Stimulated activated CD4-positive, alpha-beta T cell treated with anti-CD3 and anti-CD28 coated beads, TNF-alpha, amount 100 ng/mL, for 24 hours (primary cell): ENCODE measurements at places on chromosomes 3 and 15.

DNA sequence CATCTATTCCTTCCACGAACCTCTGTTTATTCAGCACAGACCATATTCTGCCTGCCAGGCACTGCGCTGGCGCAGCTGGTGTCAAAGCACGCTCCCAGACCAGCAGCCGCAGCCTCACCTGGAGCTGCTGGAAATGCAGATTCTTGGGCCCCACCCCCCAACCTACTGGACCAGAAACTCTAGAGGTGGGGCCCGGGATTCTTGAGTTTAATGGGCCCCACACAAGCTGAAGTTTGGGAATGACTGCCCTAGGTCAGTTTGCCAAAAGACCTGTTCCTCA, 7.0 kb downstream of the CHST13 start:
- DNase-seq = no peak

- DNase-seq = no peak
Observed at GRCh38 chr3:196517162-196517800, 2.1 kb upstream of the SMCO1 start.

- DNase-seq = no peak
Observed at GRCh38 chr15:99826157-99826780, 93.0 kb upstream of the LYSMD4 start.

- DNase-seq = no peak
Observed at GRCh38 chr3:65854606-65855304, 184.0 kb downstream of the MAGI1 start.

GRCh38 chr3:174620138-174620537, 239.0 kb upstream of the NAALADL2 start:
- no peak for DNase-seq

DNA sequence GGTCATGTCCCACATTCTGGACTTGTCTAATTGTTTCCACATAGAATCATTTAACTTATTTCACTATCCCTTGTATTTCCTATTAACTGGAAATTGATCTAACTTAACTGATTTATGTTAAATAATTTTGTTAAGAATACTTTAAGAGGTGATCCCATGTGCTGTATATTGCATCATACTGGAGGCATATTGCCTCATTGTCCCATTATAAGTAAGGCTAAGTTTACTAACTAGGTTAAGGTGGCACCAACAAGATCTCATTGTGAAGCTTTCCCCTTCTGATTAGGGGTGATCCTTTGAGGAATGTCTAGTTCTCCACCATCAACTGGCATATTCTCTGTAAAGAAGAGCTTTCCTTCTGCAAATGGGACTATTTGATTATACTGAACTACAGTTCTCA, 24.4 kb downstream of the MAP1A start:
- DNase-seq = no peak

DNA sequence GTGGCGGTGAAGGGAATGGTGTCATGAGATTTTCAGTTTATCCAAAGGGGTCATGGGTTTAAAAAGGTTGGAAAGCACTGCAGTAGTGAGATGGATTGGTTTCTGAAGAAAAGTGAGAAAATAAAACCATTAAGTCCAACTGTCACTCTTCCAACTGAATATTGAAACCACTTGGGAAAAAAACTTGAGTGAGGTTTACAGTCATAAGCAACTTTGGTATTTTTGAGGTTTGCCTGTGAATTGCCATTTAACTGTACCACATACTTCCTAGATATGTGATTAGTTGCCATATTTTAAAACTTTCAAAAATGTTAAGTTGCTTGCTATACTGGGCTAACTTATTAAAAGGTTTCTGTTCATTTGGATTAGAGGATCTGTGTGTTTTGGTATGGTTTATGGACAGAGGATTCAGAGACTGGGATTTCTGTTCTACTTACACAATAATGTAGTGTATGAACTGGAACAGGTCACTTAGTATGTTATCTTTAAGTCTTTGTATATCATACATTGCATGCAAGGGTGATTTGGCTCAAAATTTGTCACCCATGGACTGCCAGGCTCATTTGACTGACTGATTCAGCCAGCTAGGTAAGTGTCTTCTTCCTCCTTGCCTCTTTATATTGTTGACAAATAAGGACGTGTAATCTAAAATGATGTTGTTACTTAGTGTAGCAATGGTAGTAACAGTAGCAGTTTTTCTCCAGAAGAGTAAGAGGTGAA, 201.4 kb upstream of the EOMES start:
- DNase-seq = no peak

- no peak for DNase-seq
Observed at GRCh38 chr15:80289528-80290495, 37.8 kb upstream of the CTXND1 start.

DNA sequence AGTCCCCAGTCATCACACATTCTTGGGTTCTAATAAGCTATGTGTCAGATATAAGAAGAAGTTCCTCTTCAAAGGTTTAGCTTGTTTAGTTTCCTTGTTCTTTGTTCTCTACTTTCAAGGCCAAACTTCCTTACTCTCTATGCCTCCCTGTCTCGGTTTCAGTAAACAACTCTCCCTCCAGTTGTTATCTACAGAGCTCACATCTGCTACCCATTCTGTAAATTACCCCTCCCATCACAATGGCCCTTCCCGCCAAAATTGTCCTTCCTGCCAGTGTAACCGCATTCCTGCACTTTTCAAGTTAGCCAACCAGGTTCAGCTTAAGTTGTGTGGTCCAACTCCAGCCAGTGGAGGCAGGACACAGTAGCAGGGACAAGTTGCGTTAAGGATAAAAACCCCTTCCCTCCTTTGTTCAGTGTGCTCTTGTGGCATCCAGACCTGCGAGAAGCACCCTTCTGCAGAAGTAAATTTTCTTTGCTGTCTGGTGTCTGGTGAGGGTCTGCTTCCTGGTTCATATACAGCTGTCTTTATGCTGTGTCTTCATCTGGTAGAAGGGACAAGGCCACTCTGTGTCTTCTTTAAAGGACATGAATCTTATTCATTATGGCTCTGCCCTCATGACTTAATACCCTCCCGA, 342.1 kb upstream of the GRM7 start:
- no peak for DNase-seq

DNA sequence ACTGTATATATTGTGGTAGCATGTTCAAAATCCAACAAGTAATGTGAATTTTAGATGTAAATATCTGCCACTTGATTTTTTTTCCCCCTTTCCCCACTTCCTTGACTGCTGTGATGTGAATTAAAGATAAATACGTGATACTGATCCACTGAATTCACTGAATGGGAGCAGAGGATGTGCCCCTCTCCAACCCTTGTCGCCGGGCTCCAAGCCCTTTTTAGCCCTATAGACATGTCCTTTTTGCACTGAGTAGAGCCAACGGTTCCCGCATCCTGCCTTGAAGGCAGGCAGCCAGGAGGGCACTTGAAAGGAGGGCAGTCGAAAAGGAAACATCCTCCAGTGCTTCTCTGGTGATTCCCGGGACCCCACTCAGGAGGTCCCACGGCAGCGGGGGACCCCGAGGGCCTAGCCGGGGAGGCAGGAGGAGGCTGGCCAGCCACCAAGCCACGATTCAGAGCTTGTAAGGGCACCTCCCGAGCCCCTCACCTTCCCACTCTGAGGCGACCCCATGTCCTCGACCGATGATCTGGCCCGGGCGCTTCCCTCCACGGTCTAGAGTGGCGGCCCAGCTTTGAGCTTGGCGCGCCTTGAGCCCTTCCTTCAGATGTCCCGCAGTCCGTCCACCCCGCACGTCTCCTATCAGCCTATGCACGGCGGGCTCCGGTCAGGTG, 901 bp upstream of the MANF start:
- DNase-seq = no peak

GRCh38 chr3:101812895-101813294, 33.9 kb downstream of the NXPE3 start:
- DNase-seq = no peak

DNA sequence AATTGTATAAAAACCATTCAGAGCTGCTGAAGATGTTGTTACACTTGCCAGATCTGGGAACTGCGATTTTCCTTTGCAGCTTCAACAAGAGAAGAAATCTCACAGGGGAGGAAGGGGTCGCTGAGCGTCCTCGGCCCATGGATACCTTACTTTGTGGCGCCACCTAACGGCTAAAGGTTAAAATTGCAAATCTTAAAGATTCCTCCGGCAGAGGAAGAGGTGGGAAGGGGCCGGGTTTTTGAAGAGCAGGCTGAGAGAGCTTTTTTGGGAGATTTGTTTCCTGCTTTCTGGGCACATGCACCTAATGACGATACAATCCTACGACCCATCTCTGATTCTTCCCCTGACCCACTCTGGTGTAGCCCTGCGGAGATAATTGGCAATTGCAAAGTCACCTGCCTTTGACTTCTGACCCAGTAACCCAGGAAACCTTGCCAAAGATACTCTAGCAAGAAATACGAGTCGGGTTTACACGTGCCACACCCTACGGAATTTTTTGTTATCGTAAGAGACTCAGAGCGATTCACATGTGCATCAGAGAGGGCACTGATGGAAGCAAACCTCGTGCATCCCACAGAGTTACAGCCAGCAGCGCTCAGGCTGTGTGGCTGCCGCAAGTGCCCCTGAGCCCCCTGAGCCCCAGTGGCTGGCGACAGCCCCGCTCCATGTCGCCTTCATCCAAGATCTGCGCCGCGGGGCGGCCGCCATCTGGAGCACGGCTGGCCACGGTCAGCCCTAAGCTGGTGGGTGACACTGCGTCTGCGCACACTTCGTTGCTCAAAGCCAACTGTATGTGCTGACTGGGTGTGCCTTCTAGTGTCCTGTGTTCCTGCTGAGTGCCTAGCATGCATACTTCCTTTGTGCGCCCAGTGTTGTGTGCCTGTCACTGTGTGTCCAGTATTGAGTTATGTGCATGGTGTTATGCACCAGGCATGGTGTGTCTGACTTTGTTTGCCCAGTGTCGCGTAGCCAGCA, 55.2 kb upstream of the CHRNA7 start:
- DNase-seq = no peak

- DNase-seq = no peak
Observed at GRCh38 chr3:109387201-109387600, 49.9 kb upstream of the DPPA4 start.

DNA sequence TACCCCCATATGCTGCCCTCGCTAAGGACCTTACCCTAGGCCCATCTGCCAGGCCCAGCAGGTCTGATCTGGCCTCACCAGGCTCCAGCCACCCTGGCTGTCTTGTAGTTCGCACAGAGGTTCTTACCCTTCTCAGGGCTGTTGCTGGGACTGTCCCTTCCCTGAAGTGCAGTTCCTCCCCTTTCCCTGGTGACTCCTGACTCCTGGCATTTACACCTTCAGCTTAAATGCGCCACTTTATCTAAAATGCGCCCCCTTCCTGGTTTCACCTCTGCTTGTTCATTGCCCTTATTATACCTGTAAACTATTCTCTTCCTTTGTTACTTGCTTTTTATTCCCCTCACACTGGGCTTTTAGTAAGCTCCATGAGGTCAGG, 835 bp upstream of the TTLL3 start:
- DNase-seq = no peak
